ENCODE measurements at places on chromosomes 5 and 9.

- DNase-seq, result no peak
Observed at GRCh38 chr9:23497137-23497504, 328.9 kb downstream of the ELAVL2 start.

GRCh38 chr5:9454012-9454481, 91.8 kb downstream of the SEMA5A start:
- DNase-seq, result no peak

- DNase-seq, result no peak
Observed at GRCh38 chr5:60334281-60334713, 365.7 kb downstream of the DEPDC1B start.

GRCh38 chr5:11590475-11590874, 313.8 kb downstream of the CTNND2 start:
- DNase-seq, result no peak

GRCh38 chr9:121700832-121701419, 49.5 kb downstream of the DAB2IP start:
- no peak for DNase-seq

- no peak for DNase-seq
Observed at GRCh38 chr5:109016300-109016699, 268.6 kb downstream of the FER start.

DNA sequence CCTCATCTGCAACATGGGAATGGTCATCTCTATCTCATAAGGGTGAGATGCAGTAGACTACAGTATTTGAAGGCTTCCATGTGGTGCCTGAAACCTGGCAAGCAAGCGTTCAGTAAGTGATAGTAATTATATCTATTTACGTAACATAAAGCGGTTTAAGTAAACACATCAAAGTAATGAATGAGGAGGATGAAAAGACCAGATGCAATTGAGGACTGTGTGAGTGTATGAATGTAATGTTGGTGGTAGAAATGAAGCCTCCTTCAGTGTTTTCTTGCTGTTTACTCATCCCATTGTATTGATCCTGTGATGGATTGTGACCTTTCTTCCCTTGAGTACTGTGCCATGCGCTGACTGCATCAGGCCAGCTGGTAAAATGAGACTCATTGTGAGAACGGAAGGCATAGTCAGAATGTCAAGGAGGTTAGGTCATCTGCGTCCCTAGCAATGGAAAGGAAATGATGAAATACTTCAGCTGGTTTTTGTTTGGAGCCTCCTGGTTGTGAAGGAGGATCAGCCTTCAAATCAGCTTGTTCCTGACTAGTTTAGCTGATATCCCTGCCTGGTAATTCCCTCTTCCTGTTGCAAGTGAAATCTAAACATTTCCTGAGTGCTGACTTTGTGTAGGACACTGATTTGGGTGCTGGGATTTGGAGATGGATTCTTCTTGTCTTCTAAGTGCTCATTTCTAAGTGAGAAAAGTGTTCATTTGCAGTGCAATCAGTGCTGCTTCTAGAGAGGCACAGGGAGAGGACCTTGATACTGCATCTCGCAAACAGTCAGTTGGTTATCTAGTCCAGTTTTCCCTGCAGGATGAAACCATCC, 35.6 kb downstream of the TNFSF8 start:
- no peak for DNase-seq

DNA sequence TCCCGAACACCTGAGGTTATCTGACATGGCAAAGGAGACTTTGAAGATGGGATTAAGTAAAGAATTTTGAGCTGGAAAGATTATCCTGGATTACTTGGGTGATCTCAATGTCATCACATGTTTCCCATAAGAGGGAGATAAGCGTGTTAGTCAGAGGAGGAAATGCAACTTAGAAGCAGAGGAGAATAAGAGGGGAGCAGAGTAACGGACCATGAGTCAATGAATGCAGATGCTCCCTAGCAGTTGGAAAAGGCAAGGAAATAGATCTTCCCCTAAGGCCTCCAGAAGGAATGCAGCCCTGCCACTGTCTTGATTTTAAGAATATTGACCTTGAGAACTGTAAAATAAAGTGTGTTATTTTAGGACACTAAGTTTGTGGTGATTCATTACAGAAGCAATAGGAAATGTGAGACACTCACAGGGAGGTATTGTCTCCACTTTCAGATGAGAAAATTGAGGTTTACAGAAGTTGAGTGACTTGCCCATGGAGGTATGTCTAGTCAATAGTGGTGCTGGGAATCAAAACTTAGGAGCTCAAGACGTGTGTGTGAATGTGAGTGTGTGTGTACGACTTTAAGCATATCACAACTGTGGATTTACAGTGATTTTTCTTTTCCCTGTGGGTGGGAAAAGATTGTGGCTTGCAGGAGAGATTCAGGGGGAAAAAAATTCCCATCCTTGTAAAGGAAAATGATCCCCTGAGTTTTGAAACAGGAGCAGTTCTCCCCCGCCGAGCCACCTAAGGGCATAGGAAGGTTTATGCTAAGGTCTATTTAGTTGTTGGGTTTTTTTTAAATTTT, 125.3 kb downstream of the TRIM32 start:
- no peak for DNase-seq

- DNase-seq, result no peak
Observed at GRCh38 chr5:135502836-135503520, 32.8 kb downstream of the NEUROG1 start.

DNA sequence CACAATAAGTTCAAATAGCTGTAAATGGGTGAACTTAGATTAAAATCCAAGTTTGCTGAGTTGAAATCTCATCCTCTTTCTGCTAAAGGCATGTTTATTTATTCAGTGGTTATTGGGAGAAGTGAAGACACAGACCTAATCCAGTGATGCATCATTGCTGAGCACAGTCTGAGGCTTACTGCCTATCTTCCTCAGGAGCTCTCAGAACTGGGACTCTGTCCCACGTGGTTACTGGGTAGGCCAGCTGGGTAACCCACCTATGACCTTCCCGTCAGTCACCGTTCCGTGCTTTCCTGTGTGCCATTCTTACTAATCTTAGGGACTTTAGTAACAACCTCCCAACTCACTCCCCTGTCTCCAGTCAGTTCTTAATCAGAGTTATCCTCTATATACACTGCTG, 226.8 kb upstream of the ATP10B start:
- DNase-seq, result no peak

GRCh38 chr5:163595932-163596607, 90.7 kb downstream of the MAT2B start:
- no peak for DNase-seq

DNA sequence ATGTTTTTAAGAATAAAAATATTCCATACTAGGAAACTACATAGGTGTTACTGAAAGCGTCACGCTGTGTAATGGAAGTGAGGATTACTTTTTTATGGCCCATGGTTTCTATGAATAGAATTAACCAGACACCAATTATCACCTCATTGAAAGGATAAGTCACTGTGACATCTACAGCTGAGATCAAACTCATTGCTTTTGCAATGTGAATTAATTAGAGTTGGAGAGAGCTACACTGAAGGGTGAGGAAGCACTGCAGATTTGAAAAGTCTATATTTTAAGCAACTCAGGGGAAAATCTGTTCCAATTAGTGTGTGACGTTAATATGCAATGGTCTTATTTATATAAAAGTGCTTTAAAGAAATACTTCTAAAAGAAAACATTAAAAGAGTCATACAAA, 1300.1 kb upstream of the DMAC1 start:
- DNase-seq, result no peak

DNA sequence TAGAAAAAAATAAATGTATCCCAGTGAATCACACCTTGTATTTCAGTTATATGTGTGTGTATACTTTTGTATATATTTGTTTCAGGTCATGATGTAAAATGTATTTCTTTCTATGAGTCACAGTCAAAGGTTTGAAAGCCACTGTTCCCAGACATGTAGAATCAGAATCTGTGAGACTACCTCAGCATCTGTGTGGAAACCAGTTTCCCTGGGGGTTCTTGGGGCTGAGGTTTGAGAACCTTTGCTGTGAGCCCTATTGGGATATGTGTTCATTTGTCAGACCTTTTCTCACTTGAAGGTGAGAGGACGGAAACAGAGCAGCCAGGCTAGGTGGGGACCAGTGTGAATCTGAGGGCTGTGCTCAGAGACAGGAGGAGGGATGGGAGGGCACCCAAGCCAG, 78.7 kb upstream of the SAP30L start:
- no peak for DNase-seq

GRCh38 chr5:87185838-87186237, 81.8 kb upstream of the RASA1 start:
- DNase-seq, result no peak

DNA sequence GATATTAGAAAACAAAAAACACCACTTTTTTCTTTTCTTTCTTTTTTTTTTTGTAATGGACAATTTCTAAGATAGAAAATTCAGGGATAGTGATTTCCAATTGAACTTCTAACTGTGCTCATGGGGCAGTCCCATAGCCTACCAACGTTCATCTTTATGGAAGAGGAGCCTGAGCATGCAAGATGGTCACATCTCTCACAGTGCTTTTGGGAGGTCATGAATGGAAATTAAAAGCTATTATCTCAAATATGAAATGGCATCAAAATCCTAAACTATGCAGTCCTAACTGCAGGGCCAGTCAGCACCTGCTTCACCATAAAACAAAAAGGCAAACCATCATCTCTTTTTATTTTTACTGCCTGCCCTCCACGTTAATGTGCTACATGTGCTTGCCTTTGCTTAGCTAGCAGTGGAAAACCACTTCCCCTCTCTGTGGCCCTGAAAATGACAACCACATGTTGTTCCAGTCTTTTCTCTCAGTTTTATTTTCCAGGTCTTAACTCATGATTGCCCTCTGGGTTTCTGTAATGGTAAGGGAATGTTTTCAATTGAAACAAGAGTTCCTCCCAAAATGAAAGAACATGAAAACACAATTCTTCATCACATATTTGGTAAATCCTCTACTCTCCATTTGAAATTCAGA, 16.7 kb downstream of the IFNB1 start:
- DNase-seq, result no peak

GRCh38 chr9:129280236-129280622, 102.2 kb upstream of the IER5L start:
- DNase-seq, result no peak

DNA sequence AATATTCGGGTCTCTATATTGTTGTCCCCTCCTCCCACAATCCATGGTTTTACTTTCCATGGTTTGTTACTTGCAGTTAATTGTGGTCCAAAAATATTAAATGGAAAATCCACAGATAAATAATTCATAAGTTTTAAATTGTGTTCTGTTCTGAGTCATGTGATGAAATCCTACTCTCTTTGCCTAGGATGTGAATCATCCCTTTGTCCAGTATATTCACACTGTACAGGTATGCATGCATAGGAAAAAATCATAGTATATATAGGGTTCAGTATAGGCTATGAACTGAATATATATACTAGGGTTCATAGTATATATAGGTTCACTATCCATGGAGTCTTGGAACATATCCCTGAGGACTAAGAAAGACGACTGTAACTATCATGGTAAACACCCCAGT, 19.6 kb downstream of the INSYN2B start:
- DNase-seq, result no peak

DNA sequence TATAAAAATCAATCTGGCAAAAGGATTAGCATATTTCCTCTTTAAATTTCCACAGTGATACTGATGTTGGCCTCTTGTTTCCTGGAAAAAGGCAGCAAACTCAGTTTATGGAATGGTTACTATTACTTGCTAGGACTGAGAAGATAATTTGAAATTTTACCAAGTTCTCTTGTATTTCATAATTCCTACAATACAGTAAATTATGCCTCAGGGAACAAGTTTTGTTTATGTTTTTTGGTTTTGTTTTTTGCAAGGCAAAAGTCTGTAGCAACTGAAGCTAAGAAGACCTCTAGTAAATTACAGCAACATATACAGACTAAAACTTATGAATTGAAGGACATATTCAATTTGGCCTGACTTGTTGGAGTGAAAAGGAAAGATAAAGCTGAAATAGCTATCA, 30.2 kb upstream of the SLCO6A1 start:
- DNase-seq, result no peak

GRCh38 chr5:173143567-173143966, 764 bp upstream of the BNIP1 start:
- DNase-seq, result no peak

DNA sequence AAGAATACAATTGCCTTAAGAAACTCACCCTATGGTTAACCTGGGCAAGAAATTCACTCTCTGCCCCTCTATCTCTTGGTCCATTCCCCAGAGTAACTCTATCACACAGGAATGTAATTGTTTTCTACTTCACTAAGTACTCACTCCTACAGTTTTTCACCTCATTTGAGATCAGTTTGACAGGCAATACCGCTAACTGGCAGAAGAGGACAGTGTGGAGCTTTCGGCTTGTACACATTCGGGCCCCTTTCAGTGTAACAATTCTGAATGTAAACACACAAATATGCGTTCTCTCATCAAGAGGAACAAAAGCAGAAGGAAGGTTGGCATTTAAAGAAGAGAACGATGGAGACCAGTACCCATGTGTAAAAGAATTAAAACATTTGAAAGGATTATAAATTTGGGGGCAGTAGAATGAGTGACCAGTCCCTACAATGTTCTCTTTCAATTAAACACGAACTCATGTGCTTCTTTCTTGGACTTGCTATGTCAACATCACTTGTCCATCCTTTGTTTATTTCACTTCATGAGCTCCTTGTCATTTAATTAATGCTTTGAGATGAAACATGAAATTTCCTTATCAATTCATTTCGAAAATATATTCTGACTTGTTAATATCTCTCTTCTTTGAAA, 188.5 kb upstream of the GRAMD2B start:
- no peak for DNase-seq

- no peak for DNase-seq
Observed at GRCh38 chr5:113050721-113051382, 74.3 kb downstream of the DCP2 start.

DNA sequence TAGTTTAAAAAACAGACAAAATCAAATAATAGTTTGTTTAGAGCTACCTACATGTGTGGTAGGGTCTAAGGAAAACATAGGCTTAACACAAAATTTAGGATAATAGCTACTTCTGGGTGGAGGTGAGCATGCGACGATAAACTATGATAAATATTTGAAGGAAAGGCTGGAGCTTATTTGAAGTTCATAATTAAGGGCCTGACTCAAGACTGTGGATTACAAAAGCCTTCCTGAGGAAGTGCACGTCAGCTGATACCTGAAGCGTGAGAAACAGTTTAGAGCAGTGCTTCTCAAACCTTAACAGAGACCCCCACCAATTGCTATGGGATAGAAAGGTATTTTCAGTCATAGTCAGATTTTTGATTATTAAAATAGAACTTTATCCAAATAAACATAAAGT, 20.4 kb upstream of the UBLCP1 start:
- no peak for DNase-seq

- no peak for DNase-seq
Observed at GRCh38 chr5:73491155-73491554, 7.1 kb upstream of the BTF3 start.

DNA sequence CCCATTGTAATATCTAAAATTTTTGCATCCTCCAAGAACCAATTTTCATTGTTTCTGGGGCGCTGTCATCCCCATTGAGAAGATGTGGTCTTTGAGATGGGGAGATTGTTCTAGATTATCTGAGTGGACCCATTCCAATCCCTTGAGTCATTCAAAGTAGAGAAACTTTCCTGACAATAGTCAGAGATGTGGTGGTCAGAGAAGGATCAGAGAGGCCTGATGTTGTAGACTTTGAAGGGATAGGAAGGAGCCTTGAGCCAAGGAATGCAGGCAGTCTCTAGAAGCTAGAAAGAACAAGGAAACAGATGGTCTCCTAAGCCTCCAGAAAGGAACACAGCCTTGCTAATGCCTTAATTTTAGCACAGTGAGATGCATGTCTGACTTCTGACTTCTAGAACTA, 80.4 kb downstream of the TEK start:
- DNase-seq, result no peak
